ENCODE measurements at places on chromosomes 2 and 18.
A peak's percentile ranks its signal among the peaks of the same experiment; 100 is the strongest.

- no peak for DNase-seq
Measured at GRCh38 chr2:174787487-174788205, 23.4 kb upstream of the CHRNA1 start.

DNA sequence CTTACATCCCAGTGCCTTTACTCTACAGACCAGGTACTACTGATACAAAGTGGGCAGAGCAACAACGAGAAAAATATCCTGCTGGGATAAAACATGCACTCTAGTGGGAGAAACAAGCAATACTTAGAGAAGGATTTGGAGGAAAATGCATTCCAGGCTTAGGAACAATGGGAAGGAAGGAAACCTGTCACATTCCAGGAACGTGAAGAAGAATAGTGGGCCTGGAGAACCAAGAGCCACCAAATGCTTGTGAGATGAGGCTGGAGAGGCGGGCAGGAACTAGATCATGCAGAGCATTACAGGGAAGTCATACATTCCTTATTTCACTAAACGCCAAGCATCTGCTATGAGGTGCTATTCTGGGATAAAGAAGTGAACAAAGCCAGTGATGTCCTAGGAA lies 342.3 kb downstream of the DCC start:
- DNase-seq = no peak

DNA sequence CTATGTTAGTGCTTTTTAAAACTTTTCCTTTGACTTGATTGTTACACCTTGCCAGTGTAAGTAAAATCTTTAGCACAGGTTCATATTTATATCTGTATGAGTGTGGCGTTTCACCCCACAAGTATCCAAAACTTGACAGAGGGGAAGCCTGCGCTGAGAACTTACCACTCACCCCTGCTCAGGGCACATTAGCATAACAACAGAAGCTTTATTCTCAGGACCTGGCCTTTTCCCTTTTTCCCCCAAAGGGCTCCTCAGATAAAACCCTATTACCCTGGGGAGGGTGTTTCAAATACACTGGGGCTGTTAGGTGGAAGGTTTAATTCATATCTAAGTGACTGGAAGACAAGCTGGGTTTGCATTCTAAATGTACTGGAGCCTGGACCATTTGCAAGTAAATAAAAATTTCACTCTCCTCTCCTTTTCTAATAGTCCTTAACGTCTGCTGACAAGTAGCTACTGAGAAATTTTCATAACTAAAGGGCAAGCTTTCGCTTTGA lies 276.6 kb downstream of the RNF152 start:
- DNase-seq = no peak

DNA sequence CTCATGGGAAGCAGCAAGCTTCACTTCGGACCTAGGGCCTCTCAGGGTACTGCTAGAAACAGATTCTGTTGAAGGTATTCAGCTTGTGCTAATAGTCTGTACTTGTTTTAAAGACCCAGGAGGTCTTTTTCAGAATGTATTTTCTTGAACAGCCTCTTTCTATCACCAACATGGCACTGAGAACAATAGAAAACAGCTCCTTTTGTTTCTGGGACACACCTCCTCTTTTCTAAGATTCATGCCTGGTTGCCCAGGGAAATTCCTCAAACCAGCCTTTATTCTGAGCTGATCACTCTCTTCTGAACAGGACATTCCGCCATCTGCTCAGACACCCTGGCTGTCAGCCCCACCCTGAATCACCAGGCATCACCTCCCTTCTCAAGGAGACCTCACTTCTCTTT lies 389.6 kb downstream of the TGIF1 start:
- no peak for DNase-seq

- peak; percentile 22 for DNase-seq
Measured at GRCh38 chr2:157194097-157194688, 63.3 kb upstream of the GALNT5 start.

DNA sequence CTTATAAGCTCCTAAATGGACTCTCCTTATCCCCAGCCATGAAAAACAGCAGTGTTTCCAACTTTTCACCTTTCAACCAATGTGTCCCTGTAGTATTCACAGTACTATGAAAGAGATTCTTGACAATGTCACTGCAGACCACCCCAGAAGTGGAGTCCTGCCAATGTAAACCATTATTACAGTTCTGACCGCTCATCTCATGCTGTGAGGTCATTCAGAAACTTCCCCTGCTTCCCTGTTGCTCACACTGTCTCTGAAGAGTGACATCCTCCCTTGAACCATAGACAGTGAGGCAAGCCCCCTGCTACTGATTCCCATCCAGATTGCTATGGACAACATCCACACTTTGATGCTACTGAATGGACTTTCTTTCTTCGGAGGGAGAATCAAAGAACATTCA lies 1523.7 kb upstream of the ACVR2A start:
- DNase-seq = no peak

- no peak for DNase-seq
Measured at GRCh38 chr2:74831693-74832530, 2.0 kb upstream of the HK2 start.

GRCh38 chr18:864872-865273 lies 39.8 kb upstream of the ADCYAP1 start:
- DNase-seq = peak; percentile 69

DNA sequence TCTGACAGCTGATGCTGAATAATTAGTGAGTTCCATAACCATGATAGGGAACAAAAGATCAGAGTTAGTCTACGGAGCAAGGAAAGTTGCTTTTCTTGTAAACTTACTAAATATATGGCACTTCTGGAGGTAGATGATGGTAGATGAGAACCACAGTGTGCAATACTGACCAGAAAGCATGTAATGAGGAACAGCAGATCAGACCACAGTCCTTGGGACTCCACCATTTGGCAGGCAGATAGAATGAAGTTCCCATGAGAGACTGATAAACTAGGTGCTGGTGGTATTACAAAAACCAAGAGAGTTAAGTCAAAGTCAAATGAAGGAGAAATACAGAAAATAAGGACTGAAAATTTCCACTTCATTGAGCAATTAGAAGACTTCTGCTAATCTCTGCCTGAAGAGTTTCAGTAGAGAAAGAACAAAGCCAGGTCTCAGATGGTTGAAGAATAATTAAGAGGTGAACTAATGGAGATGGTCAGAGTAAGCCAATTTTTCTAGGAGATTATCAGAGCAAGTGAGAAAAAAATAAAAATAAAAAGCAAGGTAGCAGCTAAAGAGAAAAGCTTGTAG lies 10.4 kb downstream of the CERKL start:
- DNase-seq = no peak

DNA sequence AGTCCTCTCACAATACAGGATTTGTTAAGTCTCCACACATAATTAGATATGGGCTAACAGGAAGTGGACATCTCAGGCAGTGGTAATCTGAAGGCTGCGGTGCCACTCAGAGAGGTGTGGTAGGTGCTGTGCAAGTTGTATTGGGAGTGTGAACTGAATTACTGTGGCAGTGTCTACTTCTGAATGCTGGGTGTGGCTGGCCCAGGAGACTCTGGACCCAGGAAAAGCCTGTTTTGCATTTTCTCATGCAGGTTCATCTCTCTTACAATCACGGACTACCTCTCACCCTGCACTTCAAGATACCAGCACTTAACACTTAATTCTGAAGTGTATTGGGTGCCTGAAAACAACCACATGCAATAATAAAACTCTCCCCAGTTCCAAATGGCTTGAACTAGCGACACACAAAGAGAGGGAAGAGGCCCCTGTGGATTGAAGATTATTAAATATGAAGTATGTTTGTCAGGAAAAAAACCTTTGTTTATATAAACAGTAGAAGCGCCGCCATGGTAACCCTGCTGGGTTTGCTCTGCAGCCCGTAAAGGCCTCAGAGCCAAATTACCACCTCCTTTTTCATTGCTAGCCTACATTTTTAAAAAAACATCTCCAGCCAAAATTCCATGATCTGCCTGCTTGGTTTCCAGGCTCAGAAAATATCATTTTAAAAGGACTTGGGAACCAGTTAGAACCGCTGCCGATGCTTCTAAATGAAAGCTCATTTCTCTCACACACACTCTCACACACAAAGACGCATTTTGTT lies 77.5 kb downstream of the GFPT1 start:
- DNase-seq = no peak

GRCh38 chr2:39642051-39642718 lies 23.5 kb upstream of the TMEM178A start:
- DNase-seq = no peak

DNA sequence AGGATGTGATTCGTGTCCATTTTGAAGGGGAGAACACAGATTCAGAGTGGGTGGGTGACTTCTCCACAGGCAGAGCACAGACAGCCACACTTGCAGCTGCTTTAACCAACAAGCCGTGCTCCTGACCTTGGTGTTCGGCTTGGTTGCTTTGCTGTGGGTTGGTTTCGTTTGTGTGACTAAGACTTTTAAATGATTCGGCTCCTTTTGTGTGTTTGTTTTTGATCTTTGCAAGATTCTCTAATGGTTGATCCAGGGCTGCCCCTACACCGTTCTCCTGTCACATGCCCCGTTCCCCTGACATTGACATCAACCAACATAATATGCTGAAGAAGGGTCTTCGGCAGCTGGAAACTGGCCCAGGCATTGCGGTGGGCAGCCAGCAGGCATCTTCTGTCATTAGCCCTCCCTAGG lies 95.9 kb upstream of the MBOAT2 start:
- DNase-seq = no peak

Data from HuH-7.5 (cell line).